Activated T-cell treated with anti-CD3 and anti-CD28 coated beads for 24 hours (primary cell): ENCODE measurements at places on chromosomes 2 and 18.

DNA sequence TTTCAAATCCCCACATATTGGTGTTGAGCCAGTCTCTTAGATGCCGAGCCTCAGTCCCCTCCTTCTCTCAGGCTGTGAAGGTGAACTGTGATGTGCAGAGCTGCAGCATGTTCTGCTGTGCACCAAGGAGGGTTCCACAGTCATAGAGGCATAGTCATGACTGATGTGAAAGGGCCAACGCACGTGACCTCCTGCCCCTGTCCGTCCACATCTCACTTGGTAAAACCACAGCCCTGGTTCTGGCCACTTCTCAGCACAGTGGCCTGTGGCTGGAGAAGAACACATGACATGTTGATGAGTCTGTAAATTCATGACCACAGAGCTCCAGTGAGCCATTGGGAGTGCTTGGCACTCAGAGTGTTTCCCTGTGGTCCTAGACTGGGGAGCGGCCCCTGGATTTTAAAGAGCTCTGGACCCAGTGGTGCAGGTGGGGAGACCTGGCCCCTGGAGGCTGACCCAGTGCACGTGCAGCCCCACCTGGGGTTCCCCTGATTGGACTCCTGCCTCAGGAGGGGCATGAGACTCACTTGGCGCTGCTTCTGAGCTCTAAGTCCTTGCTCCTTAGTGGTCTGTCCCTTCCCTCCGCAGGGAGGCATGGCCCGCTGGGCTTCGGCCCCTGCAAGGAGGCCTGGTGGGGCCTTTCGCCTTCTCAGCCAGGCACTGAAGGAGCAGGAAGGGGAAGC lies 25.3 kb downstream of the INPP4A start:
- DNase-seq: no peak

DNA sequence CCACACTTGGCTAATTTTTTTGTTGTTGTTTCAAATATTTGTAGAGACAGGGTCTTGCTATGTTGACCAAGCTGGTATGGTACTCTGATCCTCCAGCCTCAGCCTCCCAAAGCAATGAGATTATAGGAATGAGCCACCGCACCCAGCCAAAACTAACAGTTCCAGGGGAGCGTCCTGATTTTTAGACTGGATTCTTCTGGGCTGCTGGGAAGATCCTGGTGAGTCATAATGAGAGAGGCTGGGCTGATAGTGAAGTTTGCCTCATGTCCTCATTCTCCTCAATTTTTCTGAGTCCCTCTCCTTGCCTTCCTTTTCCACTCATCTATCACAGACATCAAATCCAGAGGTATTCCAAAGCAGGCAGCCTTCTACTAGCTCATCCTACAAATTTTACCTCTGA lies 81.3 kb downstream of the VSNL1 start:
- DNase-seq: no peak

GRCh38 chr2:65604246-65604645 lies 171.8 kb upstream of the SPRED2 start:
- DNase-seq: no peak

DNA sequence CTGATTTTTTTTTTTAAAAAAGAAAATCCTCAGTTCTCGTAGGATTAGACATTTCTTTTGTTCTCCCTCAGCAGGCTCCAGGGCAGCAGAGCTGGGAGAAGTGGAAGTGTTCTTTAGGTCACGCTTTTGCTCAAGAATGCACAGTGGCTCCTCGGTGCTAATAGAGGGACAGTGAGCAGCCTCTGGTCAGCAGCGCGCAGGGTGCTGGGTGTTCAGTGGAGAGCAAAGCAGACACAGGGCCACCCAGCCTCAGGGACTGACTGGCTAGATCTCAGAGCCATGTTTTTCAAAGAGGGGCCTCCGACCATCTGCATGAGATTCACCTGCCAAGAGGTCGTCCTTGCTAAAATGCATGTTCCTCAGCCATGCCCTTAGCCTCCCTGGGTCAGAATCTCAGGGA lies 218.8 kb downstream of the HAUS1 start:
- DNase-seq: no peak

DNA sequence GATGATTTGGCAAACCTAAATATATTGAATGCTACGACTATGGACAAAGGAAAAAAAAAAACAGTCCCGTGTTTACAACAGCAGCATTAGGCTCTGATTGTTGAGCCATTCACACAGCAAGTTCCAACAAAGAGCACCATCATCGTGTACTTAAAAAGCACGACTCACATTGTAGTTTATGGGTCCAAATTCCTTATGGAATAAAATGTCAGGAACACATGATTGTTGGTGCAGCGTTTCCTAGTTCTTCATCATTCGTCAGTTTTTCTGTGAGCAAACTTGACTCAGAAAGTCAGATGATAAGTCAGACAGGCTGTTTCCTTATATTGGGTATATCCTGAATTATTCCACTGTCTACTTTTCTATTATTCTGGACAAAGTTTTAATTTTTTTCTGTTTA lies 10.0 kb upstream of the KIDINS220 start:
- DNase-seq: no peak

DNA sequence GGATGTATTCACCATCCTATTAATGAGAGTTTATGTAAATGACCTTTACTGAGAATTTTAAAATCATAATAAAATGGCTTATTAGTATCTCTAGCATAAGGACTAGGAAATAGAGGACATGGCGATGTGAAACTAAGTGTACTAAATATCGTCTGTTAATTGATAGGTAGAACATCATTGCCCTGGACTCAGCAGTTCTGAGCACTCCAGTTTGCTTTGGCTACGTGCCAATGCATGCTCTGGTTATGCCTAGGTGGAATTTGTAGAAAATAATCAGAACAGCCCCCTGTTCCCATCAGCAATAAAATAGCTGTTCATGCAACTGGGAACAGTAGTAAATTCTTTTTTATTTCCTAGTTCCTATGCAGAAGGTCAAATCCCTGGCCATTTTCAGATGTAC lies 247.8 kb downstream of the DOK6 start:
- no peak for DNase-seq

DNA sequence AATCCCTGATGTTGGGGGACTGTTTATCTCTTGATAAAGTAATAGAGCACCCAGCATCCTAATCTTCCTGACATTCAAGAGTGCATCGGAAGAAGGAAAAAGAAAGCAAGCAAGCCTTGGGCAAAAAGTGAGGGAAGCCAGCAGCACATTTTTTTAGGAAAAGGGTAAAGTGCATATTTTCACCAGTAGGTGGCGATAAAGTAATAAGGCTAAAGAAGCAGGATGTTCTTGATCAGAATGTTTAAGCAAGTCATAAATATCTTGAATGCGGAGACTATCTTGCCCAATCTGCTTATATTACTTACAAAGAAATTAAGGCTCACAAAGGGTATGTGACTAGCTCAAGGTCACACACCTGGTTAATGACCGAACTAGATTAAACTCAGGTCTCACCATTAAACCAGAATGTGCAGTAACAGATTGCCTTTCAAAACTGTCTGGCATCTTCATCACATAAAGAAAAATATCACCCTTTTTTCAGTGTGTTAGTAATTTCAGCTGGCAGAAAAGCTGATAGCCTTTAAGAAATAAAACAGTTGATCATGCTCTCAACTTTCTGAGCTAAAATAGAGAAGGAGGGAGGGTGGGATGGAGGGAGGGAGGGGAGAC lies 83.8 kb downstream of the VIT start:
- DNase-seq: no peak

DNA sequence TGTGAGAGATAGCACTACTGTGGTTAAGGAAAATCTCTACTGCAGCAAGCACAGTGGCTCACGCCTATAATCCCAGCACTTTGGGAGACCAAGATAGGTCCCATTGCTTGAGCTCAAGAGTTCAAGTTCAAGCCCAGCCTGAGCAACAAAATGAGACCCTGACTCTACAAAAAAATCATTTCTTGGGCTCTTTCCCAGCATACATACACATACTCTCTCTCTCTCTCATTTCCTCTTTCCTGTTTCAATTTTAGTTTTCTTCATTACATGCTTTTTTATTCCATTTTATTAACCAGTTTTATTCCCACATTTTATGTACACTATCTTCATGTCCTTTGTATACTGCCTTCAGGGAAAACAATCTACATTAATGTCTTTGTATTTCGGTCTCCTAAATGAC lies 14.6 kb downstream of the WDR33 start:
- DNase-seq: no peak

GRCh38 chr18:62583376-62583775 lies 60.6 kb downstream of the ZCCHC2 start:
- no peak for DNase-seq

DNA sequence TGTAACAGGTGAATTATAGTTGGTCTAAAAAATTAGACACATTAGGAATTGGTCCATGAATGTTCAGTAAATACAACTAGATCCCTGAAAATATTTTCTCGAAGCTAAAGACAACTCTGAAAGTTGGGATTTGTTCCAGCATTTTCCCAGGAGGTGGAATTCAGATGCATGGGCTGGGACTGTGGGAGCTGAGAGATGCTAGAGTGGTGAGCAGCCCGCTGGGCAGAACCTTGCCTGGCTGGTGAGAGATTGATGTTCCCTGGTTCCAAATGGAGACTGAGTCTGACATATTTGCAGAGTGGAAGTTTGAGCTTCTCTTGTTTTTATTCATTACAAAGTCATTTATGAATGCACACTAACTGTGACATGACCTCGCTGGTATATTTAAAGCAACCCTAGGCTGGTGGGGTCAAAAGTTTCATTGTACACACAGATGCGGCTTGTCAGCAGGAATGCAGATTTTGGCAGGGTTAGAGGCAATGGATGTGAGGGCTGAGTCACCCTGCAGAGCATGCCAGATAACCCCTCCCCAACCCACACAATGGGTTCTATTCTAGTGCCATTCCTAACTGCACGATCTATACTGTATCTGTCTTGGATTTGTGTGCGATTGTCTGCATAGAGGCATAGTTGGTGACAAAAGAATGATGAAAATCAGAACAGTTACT lies 23.5 kb upstream of the TMEM178A start:
- no peak for DNase-seq

DNA sequence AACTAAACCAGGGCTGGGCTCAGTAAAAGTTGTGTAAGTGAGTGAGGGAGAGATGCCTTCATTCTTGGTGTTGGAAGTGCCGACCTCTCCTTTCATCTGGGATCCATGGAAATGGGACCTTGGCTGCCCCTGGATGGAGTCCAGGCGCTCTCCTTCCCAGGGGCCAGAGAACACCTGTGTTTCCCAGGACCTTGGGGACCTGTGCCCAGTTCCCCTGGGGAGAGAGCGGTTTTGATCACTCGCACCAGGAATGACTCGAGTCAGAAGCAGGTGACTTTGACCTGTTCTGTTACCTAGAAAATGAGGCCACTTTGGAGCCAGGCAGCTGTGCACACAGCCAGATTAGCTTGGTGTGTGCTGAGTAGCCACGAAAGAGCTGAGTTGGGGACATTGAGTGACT lies 97.3 kb downstream of the SH3BP4 start:
- no peak for DNase-seq

- no peak for DNase-seq
Observed at GRCh38 chr2:182618672-182619079, 97.4 kb upstream of the DNAJC10 start.

DNA sequence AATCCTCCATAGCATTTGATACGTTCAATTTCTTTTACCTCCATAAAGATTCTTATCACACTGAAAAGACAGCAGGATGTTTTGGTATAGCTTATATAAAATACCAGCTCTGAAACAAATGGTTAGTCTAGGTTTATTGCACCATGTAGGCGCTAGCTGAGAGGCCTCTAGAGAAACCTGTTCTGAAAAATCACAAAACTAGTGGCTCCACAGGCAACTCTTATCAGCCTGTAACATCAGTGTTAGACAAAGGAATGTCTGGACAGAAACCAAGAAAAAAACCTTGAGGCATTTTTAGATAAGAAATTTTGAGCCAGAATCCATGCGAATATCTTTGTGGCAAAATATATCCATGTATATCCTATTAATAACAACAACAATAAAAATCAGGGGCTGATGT lies 440.4 kb upstream of the MAP2 start:
- no peak for DNase-seq

GRCh38 chr2:37982147-37982582 lies 57.1 kb downstream of the RMDN2 start:
- DNase-seq: peak; percentile 43
